Stimulated activated CD4-positive, alpha-beta T cell treated with anti-CD3 and anti-CD28 coated beads, Interleukin-12 subunit alpha, Interleukin-12 subunit beta, amount 100 ng/mL, for 24 hours (primary cell): ENCODE measurements at places on chromosomes 3 and 15.

- DNase-seq, result peak; percentile 37
Observed at GRCh38 chr3:108090049-108090700, 656 bp downstream of the CD47 start.

- no peak for DNase-seq
Observed at GRCh38 chr15:82807920-82808633, 1.4 kb upstream of the WHAMM start.

GRCh38 chr3:41436983-41437382 lies 237.7 kb downstream of the CTNNB1 start:
- no peak for DNase-seq

DNA sequence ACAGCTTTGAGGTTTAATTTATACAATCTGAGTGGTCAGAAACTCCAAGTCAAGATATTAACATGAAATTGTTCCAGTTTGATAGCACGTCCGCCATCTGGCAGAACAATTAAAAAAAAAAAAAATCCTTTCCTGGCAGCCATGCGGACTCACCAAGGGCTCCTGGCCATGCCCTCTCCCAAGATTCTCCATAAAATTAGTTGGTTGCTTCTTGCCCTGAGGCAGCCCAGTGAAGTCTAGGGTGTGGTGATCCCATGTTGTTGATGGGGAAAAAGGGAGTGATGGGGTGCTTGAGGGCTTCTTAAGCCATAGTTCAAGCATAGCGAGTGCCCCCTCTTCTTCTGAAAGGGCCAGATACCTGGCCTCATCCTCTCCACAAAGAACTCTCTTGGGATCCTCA lies 81.7 kb upstream of the CCNL1 start:
- DNase-seq, result no peak

DNA sequence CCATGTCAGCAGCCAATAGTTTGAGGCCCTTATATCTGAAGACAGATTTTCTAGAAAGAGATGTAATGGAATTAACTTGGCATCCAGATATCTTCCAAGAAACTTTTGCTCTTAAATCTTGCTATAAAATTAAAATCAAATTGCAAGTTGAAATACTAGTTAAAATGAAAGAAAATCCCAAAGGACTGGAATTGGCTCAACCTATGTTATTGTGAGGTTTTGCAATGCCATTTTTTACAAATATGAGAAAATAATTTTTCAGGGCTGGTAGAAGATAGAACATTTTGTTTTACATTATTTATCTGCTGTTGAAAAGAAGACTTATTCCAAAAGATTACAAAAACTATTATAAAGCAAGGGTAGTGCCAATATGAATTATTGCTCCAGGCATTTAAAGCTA lies 92.2 kb upstream of the AGTR1 start:
- no peak for DNase-seq

DNA sequence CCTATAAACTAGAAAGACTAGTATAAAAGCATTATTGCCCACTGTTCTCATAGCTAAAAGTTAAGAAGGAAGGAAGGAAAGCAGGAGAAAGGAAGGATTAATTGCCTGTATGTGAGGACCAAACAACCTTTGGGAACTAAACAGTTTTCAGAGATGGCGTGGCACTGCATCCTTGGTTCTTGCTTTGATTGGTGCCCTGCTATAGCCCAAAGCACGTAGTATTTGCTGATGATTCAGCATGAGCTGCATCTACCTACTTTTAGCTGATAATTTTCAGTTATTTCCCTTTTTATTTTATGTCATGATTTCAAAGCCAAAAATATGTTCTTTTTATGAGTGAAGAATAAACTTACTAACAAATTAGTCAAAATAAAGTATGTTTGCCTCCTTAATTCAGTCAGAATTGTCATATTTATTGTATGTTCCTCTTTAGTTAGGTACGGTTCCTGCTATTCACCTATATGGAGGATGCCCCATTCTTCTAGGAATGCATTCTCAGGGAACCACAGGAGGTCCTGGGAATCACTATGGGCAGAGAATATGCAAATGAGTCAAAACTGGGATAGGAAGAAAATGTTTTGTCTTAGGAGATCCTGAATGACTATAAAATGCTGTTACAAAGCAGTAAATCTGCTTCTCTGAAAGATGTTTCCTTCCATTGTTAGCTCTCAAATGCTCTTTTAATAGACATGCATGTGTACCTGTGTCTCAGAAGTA lies 65.4 kb upstream of the THSD4 start:
- DNase-seq, result no peak

- no peak for DNase-seq
Observed at GRCh38 chr3:159882790-159883779, 105.5 kb upstream of the IL12A start.

DNA sequence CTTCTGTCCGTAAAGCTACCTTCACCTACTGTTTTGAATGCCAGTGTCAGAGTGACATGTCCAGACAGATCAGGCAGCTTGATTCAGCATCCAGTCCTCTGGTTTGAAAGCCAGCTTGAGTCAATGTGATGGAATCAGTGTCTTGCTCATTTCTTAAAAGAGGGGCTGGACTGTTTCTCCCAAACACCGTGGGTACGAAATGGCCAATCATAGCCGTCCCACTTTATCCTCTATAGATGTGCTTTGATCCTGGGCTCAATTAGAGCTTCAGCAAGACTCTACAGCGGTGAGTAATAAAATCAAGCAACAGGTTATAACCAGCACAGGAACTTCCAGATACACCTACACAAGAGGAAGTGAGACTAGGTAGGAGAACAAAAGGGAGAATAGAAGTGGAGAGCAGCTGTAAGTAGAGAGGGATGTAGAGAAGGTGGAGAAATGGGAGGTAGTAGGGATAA lies 17.0 kb upstream of the OR5K1 start:
- DNase-seq, result no peak

- DNase-seq, result no peak
Observed at GRCh38 chr3:170517242-170517945, 68.5 kb downstream of the SLC7A14 start.

DNA sequence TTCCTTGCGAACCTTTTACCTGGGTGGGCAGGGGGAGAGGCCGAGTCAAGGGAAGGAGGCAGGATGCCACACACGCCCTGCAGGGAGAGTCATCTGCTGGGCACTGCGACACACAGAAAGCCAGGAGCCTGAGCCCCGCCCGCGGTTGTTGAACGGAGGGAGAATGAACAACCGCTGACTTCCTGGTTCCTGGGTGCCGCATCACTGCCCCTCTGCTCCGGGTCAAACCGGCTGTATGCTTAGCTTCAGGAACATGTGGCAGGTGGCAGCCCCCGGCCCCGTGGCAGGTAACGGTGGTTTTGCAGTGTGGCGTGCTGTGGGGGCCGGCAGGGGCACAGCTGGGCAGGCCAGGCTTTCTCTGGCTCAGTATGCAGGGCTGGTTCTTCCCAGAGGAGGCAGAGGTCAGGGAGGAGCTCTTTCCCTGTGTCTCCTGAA lies 33.4 kb downstream of the APBA2 start:
- DNase-seq, result peak; percentile 21

DNA sequence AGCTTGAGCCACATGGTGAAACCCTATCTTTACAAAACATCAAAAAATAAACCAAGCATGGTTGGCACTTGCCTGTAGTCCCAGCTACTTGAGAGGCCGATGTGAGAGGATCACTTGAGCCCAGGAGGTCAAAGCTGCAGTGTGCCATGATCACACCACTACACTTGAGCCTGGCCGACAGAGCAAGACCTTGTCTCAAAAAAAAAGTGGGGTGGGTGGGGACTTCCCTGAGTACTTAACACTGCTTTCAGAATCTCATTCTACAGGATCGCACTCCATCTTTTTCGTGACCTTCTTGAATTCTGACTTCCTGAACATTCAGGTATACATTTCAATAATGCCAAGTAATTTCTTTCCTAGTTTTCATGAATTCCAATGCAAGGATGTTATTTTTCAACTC lies 91.3 kb downstream of the PDE8A start:
- no peak for DNase-seq

- DNase-seq, result no peak
Observed at GRCh38 chr3:99066863-99067262, 165.4 kb upstream of the DCBLD2 start.

- no peak for DNase-seq
Observed at GRCh38 chr3:108342837-108343486, 46.6 kb downstream of the HHLA2 start.

DNA sequence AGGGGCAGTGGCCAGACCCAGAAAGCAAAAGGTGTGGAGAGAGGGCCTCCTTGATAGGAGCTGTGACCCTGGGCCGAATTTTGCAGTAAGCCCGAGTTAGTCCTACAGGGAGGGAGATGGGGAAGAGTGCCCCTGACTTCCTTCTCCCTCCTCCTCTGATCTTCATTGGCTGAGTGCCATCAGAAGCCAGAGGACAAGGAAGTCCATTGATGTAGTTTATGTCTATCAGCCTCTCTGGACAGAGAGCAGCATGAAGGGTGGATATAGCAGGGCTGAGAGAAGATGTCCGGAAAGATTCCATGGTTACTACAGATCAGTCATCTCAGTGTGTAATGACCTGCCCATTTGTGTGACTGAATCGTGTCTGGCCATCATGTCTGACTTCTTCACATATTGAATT lies 102.5 kb upstream of the FAM3D start:
- DNase-seq, result no peak

- no peak for DNase-seq
Observed at GRCh38 chr3:193796089-193796488, 203.1 kb downstream of the OPA1 start.

DNA sequence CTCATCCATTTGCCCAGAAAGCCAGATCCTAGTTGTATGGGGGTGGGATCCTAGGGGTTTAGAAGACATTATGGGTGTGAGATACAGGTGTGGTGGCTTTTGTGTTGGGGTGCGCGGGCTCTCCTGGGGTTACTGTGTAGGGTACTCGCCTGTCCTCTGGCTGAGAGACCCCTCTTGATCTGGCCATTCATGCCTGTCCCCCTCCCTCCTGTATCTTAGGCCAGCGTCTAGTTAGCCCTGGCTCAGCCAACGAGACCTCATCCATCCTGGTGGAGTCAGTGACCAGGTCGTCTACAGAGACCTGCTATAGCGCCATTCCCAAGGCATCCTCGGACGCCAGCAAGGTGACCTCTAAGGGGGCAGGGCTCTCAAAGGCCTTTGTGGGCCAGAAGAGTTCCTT lies 41.4 kb downstream of the DNASE1L3 start:
- DNase-seq, result no peak

DNA sequence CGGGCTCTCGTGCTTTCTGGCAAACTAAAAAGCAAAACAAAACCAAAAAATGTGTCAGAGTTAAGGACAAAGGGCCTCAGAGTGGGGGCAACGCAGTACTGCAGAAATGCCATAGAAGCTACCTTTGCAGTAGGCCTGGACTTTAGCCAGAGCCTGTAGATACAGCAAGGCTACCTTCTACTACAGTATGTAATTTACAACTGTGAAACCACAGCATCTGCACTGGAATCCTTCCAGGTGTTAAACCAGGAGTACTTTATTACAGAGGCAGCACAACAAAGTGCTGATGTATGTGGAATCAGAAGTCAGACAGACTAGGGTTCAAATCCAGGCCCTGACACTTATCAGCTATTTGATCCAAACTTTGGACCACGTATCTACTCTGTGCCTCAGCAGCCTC lies 34.9 kb downstream of the RUBCN start:
- no peak for DNase-seq

GRCh38 chr15:75639191-75639708 lies 774 bp downstream of the IMP3 start:
- DNase-seq, result no peak

DNA sequence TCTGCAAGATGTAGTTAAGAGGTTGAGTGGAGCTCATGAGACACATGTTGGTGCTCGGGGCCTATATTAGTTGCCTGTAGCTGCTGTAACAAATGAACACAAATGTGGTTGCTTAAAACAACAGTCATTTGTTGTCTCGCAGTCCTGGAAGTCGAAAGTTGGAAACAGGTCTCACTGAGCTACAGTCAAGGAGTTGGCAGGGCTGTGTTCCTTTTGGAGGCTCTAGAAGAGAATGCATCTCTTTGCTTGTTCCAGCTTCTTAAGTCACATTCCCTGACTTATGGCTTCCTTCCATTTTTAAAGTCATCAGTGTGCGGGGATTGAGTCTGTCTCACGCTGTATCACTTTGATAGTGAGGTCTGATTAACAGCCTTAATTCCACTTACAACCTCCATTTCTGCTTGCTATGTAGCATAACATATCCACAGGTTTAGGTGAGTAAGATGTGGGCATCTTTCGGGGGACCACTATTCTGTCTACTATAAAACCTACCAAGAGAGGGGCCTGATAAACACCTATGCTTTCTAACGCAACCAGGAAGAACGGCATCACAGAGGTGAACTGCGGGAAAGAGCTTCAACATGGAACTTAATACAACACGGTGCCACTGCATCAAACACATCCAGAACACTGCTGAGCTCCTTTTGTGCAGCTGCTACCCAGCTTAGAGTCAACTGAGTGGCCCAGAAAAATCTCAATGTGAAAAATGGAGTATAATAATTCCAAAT lies 119.4 kb downstream of the ATP10A start:
- no peak for DNase-seq

DNA sequence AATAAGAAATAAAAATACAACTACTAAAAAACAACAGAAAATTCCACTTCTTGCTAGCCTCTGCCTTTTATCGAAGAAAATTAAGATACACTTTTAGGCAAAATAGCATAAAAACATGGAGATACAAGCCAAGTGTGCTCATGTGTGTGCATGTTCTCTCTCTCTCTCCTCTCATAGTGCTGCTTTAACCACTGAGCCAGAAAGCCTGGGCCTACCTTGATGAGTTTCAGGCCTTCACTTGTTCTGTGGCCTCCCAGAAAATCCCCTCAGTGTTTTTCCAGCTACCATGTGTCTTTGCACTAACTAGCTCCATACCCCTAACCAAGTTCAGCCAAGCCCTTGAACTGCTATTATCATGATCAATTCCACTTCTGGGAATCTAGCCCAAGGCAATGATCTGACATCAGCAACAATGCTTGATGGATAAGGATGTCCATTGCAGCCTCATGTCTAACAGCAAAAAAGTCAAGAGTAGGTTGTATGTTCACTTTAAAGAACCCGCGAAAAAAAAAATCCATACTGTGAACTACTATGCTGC lies 18.1 kb downstream of the CYP11A1 start:
- no peak for DNase-seq

DNA sequence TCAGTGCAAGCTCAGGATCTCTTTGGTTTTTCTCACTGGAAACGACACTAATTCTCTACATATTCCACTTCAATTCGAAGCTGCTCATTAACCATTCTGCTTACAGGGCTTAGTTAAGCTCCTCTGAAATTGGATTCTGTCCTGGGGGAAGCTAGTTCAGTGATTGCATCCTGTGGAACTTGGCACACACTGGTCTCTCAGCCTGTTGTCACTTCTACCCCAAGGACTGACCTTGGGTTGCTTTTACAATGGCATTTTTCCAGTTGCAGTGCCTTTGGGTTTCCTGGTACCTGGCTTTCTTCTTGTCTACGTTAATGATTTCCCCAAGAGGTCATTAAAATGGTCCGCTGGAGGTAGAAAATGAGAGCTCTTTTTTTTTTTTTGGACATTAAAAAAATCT lies 33.3 kb upstream of the GABRB3 start:
- no peak for DNase-seq

GRCh38 chr15:62617741-62618140 lies 424.8 kb upstream of the TPM1 start:
- DNase-seq, result no peak

- DNase-seq, result no peak
Observed at GRCh38 chr15:99732751-99733267, 428 bp downstream of the LYSMD4 start.
